ENCODE measurements at places on chromosomes 12 and 14.

- DNase-seq, result no peak
These were observed 71.7 kb downstream of the GRIP1 start for GRCh38 chr12:66607147-66607546.

DNA sequence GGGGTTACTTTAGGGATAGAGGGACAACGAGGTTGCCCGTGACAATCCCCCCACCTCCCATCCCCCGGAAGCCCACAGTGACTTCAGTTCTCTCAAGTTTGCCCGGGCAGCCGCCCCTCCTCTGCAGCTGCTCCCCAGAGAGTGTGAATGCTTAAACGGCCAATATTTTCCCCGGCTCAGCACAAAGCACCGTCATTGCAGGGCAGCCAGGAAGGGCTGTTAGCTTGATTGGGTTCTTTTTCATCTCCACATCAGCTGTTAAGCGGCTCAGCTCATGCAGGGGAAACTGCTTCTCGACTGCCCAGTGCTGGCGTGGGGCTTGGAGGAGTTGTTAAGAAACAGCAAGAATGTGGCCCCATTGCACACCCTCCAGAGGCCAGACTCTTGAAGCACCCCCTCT lies 120.5 kb upstream of the NCOR2 start:
- peak; percentile 79 for DNase-seq

- no peak for DNase-seq
These were observed 8.3 kb downstream of the ADGRD1 start for GRCh38 chr12:130961921-130962451.

- no peak for DNase-seq
These were observed 93.3 kb downstream of the CALM1 start for GRCh38 chr14:90489916-90490719.

DNA sequence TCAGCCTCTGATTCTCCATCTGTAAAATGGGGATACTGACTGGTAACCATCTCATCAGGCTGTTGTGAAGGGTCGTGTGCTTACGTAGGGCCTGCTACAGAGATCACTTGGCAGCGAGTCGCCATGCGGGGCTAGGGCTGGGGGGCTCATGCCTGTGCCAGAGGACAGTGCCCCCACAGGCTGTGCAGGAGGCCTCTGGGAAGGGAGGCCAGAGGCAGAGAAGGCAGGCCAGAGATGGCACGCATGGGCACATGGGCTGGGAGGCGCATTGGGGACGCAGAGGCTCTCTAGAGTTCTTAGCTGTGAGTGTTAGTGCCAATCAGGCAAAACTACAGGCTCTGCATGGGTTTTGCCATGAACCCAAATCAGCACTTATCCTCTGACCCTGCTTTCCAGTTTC lies 3.5 kb upstream of the BDKRB2 start:
- DNase-seq, result no peak

GRCh38 chr14:74507840-74508239 lies 14.3 kb downstream of the ISCA2 start:
- DNase-seq, result peak; percentile 49

DNA sequence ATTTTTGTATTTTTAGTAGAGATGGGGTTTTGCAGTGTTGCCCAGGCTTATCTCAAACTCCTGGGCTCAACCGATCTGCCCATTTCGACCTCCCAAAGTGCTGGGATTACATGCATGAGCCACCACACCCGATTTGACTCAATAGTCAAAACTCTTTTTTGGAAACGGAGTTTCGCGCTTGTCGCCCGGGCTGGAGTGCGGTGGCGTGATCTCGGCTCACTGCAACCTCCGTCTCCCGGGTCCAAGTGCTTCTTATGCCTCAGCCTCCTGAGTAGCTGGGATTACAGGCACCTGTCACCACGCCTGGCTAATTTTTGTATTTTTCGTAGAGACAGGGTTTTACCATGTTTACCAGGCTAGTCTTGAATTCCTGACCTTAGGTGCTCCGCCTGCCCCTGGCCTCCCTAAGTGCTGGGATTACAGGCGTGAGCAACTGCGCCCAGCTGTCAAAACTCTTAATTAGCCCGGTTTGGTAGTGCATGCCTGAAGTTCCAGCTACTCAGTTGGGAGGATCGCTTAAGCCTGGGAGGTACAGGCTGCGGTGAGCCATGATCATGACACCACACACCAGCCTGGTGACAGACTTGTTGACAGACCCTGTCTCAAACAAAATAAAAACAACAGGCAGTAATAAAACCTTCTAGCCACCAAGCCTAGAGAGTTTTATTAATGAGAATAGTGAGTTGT lies 12.4 kb downstream of the MED21 start:
- no peak for DNase-seq

GRCh38 chr12:76265424-76266180 lies 82.6 kb downstream of the BBS10 start:
- DNase-seq, result no peak

- DNase-seq, result no peak
These were observed 56.5 kb upstream of the CDKL1 start for GRCh38 chr14:50452979-50453705.

DNA sequence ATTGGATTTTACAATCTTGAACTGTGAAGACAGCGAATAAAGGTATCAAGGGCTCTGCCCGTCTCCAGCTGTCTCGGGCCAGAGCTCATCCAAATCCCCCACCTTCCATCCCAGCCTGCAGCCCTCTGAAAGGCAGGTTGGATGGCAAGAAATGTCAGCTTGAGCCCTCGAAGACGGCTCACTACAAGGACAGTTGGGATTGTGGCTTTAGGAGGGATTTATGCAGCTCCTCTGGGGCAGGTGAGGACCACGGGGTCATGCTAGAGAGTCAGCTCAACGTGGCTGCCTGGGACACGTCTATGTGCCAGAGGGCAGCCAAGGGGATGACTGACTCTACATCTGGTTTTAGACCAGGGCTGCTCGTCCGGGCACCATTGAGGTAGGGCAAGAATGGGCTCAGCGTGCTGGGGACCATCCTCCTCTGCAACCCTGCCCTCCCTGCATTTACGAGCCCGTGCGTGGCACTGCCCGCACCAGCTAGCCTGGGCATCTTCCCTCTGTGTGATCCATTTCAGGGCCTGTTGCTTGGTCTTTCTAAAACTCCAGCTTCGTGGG lies 16.2 kb downstream of the MVK start:
- DNase-seq, result no peak

- no peak for DNase-seq
These were observed 4.4 kb upstream of the CLEC2A start for GRCh38 chr12:9936591-9936990.
